ENCODE measurements at places on chromosomes 1 and 21.
A peak's percentile ranks its signal among the peaks of the same experiment; 100 is the strongest.

GRCh38 chr21:34745557-34746255 is 76.9 kb downstream of the CLIC6 start:
- peak; percentile 7 for DNase-seq

DNA sequence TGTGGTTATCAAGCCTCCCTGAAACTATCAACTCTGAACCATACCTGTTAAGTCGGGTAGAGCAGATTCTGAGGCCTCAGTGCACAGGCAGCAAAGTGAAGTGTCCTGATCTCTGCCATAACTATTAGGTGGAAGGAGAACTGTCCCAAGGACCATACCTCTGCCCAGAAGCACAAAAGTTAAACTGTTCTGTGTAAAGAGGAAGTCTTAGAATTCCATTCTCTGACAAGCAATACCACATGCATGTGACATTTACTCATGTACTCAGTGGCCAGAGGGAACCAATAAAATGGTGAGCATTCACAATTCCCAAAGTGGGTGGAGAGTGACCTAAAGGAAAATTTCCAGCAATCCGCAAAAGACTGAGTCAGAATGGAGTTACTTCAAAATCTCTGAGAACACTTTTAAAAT is 61.0 kb downstream of the TOR3A start:
- DNase-seq, result no peak

- DNase-seq, result no peak
Observed at GRCh38 chr1:177966199-177966598, 3.7 kb downstream of the SEC16B start.

- no peak for DNase-seq
Observed at GRCh38 chr1:36108314-36108713, 16.7 kb downstream of the COL8A2 start.

GRCh38 chr1:51946300-51946699 is 44.2 kb downstream of the RAB3B start:
- DNase-seq, result no peak

DNA sequence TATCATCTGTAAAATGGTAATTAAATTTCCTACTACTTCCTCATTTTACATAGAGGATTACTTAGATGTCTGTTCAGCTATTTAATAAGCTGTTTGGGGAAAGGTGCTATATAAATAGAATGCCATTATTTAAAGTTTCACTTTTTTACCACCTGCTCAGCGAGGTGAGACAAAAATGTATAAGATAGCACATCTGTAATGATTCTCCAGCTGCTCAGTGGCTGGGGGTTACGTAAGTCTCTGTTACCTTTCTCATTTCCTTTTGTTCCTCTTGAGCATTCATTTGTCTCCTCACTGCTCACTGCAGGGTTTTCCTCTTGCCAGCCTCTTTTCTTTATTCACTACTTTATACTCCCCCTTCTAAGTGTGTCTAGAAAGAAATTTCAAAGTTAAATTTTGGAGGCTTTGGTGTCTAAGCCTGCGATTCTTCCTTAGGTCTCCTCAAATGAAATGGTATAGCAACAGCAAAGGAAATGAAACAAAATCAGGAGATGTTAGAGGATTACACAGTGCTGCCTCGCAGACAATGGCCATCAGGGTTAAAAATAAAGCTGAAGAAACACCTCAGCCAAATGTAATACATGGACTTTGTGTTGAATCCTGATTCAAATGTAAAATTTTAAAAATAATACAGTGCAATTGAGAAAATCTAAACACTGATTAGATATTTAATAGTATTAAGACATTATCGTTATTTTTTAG is 6.8 kb downstream of the RGS8 start:
- DNase-seq, result no peak

GRCh38 chr1:225319871-225320270 is 108.0 kb downstream of the LBR start:
- DNase-seq, result no peak

DNA sequence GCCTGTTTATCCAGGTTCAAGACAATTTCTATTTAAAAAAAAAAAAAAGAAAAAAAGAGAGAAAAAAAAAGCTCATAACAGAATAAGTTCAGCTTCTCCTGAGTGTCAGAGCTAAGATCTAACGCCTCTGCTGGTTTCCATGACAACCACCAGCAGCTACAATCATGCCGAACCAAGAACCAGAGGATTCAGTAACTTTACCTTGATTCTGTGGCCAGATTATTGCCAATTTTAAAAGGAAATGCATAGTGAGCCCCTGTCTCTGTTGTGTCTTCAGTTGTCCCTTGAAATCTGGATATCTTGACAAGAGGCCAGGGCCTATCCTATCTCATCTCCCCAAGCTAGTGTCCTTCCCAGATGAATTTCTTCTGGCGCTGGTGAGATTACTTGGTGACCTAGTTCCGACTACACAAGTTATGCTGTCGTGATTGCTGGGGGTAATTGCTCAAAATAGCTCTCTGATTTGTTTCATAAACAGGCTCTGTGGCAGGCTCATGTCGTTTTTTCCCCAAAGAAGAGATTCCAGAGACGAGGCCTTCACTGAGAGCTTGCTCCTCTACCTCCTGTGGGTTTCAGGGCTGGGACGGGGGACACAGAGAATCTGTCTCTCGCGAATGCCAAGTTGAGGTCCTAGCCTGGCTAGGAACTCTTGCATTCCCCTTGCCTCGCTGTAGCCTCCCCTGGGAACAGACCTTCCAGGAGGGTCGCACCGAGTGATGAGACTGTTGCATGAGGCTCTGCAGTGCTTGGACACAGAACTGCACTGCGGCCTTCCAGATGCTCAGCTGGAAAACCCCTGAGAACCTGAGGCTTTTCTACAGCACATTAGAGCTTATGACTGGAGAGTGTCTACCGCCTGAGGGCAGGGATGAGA is 32.4 kb upstream of the SCCPDH start:
- DNase-seq, result no peak

DNA sequence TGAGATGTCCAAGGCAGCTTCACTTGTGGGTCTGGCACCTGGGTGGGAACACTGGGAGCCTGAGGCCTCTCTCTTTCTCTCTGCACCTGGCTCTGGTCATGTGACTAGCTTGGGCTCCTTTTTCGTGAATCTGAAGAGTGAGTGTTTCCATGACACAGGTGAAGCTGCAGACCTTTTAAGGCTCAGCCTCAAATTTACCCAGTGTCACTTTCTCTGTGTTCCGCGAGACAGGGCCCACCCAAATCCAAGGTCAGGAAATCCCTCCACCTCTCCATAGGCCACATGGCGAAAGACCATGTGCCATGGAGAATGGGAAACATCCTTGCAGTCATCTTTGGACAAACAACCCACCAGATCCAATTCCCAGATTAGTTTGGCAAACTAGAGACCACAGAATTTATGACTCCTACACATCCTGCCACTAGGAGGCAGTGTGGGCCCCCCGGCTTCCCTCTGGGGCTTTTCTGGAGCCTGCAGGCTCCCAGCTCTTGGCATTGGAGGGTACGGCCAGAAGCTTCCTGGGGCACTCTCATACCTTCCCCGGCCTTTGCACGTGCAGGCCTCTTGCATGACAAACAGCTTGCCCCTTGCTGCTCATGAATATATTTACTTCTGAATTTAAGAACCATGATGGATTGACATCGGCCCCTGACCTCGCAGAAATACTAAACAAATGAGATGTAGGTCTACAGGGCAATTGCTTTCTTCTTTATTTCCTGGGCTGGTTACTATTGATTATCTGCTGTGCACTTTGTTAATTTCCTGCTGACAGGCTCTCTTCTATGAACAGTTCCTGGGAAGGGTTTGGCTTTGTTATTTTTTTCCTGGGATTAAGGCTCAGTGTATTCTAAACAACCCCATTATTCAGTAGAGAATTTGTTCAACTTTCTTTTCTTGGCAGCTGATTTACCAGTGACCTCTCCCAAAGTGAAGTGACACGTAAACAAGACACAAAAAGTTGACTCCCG is 180.7 kb downstream of the KAZN start:
- no peak for DNase-seq

GRCh38 chr1:67674260-67675011 is 10.6 kb upstream of the GADD45A start:
- DNase-seq, result no peak

DNA sequence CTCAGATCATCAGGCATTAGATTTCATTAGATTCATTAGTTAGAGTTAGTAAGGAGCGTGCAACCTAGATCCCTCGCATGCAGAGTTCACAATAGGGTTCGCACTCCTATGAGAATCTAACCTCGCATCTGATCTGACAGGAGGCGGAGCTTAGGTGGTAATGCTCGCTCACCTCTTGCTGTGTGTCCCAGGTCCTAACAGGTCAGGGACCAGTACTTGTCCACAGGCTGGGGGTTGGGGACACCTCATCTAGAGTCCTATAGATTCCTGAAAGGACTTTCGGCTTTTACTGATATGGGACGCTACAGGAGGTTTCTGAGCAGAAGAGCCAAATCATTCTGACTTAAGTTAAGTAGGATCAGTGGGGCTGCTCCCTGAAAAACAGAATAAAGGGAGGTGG is 91.4 kb downstream of the AKT3 start:
- DNase-seq, result no peak

- DNase-seq, result no peak
Observed at GRCh38 chr21:15282665-15283064, 217.9 kb upstream of the NRIP1 start.

- DNase-seq, result no peak
Observed at GRCh38 chr1:67675800-67676199, 9.2 kb upstream of the GADD45A start.

- no peak for DNase-seq
Observed at GRCh38 chr1:94325377-94326302, 88.3 kb upstream of the ARHGAP29 start.

DNA sequence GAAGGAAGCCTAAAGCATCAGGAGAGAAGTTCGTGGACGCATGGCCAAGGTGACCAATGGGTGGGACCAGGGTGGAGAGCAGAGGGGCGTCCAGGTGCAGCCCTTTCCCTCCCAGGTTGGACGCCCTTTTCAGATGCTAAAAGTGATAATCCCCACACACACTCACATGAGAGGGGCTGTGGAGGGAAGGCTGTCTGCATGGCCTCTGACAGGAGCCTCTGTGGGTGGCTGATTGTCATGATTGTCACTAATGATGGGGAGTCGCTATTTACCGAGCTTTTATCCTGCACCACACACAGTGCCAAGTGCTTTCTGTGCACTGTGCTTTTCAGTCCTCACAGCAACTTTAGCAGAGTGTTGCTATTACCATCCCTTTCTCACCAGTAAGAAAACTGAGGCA is 27.1 kb upstream of the C1QA start:
- no peak for DNase-seq

DNA sequence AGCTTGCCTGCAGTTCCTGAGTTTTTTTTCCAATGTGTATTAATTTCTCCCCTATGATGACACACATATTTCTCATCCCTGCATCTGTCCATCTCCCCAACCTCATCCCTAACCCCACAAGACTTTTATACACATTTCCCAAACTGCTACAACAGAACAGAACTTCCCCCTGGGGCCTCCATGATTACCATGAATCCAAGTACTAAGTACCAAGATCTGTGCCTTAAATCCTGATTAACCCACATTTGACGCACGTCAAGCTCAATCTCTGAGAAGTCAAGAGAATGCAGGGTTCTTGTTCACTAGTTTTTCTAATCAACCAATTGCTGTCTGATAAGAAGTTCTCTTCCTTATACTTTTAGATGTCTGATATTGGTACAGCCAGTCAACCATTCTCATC is 9.7 kb downstream of the HMGN1 start:
- DNase-seq, result no peak

DNA sequence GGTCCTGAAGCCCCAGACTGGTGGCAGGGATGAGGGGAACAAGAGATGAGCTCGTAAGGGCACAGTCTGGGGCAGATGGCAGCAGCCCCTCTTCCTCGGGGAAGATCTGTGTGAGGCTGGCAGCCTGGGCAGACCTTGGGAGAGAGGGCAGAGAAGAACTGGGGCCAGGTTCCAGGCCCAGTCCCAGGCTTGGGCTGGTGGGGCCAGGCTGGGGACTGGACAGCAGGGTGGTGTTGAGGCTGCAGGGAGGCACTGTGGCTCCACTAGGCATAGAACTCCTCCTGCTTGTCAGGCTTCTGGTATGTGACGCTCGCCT is 35.7 kb downstream of the SDC3 start:
- no peak for DNase-seq

DNA sequence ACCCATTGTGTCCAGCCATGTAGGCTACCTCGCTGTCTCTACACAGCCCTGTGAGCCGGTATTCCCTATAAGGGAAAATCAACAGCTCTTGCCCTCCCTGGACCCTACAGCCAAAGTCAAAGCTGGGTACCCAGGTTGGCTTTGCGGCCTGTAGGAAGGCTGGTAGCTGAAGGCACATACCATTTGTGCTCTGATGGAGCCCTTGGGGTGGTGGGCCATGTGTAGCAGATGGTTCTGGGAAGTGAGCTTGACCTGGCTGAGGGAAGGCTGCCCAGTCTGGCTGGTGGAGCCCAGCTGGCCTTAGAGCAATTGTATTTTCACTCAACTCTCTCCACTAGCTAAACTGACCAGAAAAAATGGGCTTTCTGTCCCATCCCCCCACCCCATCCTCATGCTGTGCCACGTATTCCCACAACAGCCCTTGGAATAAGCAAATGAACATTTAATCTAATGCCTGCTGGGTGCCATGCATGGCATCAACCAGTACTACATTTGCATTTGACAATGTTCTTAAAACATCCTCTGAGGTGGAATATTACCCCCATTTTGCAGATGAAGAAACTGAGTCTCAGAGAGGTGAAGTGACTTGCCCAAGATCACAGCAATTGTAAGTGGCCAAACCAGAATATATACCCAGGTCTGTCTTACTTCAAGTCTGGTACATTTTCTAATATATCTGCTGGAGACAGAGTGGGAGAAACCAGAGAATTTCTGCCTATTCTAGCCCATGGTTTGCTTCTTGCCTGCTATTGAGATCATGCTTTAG is 56.8 kb downstream of the NDUFS5 start:
- DNase-seq, result no peak

- DNase-seq, result peak; percentile 39
Observed at GRCh38 chr21:42254651-42255601, 36.0 kb downstream of the ABCG1 start.
